GM12892 (cell line): ENCODE measurements at places on chromosomes 11 and 22.

GRCh38 chr11:12973528-12974181 lies 35.5 kb upstream of the RASSF10 start:
- DNase-seq = no peak

- no peak for DNase-seq
These were observed 2.8 kb upstream of the TSPO start for GRCh38 chr22:43148581-43148980.

- no peak for DNase-seq
These were observed 79.7 kb downstream of the DGCR2 start for GRCh38 chr22:19042285-19043120.

- peak; percentile 67 for DNase-seq
These were observed 5.0 kb upstream of the LRFN4 start for GRCh38 chr11:66851698-66852465.

DNA sequence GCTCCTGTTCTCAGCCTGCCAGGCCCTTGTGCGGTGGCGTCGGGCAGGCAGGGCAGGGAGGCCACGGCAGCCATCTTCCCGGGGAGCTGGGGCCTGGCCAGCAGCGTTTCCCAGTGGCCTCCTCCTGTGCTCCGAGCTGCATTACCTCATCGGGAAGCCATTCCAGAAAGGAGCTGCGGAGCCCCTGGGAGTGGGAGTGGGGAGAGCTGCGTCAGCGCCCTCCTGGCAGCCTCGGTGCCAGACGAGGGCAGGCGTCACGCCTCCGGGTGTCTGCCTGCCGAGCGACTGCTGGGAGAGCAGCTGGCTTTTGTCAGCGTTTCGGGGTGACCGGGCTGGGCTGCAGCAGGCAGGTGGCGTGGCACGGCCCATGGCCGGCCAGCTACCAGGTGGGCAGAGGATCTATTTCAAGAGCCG lies 30.9 kb upstream of the WNT7B start:
- DNase-seq = no peak

- no peak for DNase-seq
These were observed 190.3 kb upstream of the NARS2 start for GRCh38 chr11:78764946-78765345.

- peak; percentile 75 for DNase-seq
These were observed at the start of gene APBB1 for GRCh38 chr11:6419009-6419631. TSS of gene APBB1 (minus strand) at chr11:6419094. CDS start at chr11:6411347, 7,747 bp downstream.

DNA sequence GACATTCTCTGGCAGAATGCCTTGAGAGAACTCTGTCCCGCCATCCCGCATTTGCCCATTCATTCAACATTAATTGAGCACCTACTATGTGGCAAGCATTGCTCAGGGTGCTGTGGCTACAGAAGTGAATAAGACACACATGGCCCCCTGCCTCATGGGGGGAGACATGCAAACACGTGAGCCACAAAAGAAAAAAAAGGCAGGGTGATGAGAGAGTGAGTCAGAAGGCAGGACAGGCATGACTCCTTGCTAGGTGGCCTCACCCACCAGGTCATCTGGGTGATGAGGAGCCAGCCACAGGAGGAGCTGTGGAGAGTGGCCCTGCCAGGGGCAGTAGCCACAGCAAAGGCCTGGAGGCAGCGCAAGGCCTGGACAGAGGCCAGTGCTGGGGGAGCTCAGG lies 4.9 kb downstream of the CHRM4 start:
- DNase-seq = no peak

- no peak for DNase-seq
These were observed 55.5 kb downstream of the ABTB2 start for GRCh38 chr11:34302046-34302921.

DNA sequence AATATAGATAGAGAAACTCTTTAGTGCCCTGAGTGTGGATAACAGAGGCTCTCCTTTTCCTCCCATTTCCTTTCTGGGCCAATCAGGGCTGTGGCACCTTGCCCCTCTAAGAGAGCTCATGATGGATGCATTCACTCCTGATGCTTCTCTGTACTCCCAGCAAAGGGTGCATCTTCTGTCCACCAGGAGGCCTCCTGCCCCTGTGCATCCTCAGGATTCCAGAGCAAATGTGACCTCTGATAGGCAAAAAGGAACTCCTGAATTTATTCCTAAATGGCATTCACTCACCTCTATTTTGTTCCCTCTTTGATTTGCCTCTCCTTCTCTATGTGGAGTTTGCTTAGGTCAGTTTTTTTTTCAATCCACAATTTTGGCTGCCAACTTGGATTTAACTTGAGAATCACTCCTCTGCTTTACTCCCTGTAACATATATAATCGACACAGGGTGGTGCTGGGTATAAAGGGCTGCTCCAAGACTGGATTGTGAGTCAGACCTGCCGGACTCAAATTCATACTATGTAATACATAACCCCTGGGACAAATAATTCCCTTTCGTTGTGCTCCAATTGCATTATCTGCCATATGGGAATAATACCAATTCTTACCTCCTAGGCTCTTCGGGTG lies 1.1 kb upstream of the MRGPRX4 start:
- DNase-seq = no peak

DNA sequence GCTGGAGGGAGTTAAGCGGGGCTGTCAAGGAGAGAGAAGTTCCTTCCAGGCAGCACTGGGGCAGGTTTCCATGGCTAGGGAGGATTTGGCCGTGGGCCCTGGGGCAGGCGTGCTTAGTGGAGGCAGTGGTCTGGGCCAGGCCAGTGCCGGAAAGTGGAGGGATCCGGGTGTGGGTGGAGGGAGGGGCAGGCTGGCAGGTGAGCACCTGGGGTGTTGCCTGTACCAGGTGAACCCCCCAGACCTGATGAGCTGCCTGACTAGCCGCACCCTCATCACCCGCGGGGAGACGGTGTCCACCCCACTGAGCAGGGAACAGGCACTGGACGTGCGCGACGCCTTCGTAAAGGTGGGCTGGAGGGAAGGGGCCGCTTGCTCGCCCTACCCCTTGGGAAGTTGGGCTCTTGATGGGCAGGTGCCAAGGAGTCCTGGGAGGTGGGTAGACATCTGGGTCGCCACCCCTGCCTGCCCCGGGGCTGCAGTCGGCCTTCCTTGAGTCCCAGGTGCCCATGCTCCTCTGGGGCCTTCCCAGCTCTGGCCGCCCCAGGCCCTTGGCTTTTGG lies 32.0 kb downstream of the MYO7A start:
- DNase-seq = no peak

- no peak for DNase-seq
These were observed 161.6 kb upstream of the GUCY1A2 start for GRCh38 chr11:107179829-107180228.

GRCh38 chr22:33332538-33332937 lies 274.4 kb upstream of the SYN3 start:
- DNase-seq = no peak

GRCh38 chr11:36487619-36488018 lies 22.5 kb downstream of the TRAF6 start:
- DNase-seq = no peak

DNA sequence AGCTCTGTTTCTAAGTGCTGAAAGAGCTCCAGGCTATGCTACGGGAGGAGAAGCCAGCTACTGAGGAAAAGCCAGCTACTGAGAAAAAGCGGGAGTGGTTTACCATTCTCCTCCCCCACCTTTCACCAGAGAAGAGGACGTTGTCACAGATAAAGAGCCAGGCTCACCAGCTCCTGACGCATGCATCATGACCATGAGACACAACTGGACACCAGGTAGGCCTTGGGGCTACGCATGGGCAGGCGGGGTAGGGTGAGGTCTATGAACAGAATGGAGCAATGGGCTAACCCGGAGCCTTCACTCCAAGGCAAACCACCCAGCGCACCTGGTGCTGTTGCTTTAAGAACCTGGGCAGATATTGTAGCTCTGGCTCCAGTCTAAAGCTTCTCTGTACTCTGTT lies 1.1 kb downstream of the IL18BP start:
- DNase-seq = no peak

DNA sequence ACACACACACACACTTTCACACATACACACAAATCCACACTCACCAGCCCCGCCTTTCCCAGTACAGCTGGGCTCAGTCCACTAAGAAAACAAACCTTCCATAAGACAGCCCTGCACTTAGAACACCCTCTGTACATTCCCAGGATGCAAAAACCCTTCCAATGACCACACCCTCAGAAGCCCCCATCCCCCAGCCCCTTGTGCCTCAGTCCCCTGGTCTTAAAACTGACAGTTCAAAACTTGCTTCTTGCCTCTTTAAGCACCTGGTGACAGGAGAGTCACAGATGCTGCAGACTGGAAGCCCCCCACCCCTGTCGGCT lies 23.0 kb downstream of the APLNR start:
- DNase-seq = no peak

DNA sequence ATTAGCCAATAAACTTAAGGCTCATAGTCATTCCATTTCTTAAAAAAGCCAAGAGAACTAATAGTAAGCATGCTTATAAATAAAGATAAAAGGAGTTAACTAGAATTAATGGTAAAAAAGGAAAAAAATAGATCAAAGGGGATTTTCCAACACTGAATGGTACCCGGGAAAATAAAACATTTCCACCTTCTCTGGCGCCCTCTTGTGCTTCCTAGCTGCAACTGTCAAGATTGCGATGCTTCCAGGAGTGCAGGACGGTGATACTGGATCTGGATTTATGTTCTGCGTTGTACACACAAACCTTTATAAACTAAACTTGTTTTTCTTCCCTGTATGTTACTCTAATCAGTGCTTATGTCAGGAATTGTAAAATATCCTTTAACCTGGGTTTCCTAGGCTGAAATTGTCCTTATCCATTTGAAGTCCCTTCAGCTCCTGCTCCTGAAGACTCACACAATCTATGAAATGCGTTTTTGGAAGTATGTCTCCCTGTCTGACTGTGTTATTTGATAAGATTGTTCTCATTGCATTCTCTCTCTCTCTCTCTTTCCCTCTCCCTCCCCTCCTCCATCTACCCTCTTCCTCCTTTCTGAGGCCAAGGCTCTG lies 9.6 kb upstream of the HTATIP2 start:
- no peak for DNase-seq

GRCh38 chr11:45252134-45252856 lies 33.8 kb downstream of the SYT13 start:
- peak; percentile 57 for DNase-seq

DNA sequence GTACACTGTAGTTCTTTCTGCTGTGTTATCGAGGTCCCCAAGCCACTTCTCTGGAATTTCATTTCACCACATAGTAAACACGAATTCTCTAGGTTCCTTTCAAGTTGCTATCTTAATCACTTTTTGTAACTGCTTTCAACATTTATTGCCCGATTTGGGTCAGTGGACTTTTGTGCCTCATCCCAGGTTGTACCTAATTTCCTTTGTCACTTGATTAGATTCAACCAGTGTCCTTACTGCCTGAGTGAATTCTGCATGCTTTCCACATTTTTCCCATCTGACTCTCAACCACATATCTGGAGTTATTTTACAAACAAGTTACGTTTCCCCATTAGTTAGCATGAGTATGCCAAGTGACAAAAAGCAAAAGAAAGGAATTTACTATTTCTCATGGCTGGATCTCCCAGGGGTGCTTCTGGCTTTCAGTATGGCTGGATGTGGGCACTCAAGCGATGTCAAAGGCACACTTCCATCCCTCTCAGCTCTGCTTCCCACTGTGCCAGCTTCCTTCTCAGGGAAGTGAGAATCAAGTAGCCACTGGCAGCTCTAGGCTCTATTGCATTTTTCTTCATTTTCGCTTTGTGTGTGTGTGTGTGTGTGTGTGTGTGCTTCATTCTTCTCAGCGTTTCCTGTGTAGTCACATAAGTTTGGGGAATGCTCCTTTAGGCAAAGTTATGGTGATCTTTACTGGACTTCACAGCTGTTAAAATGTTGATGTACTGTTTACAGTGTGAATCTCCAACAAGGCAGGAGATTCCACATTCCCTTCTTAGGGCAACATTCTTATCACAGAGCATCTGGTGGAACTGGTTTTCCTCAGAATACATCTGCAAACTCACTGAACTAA lies 128.9 kb downstream of the DBX1 start:
- no peak for DNase-seq
